Right renal pelvis (tissue), 4 donors: ENCODE measurements at places on chromosomes 2 and 18.

- no peak for DNase-seq
These were observed 2.6 kb downstream of the LPIN1 start for GRCh38 chr2:11748861-11749645.

- peak; percentile 65 for DNase-seq
These were observed 28.4 kb upstream of the PUM2 start for GRCh38 chr2:20378891-20379519.

GRCh38 chr2:23423062-23423872 lies 38.3 kb downstream of the KLHL29 start:
- no peak for DNase-seq

DNA sequence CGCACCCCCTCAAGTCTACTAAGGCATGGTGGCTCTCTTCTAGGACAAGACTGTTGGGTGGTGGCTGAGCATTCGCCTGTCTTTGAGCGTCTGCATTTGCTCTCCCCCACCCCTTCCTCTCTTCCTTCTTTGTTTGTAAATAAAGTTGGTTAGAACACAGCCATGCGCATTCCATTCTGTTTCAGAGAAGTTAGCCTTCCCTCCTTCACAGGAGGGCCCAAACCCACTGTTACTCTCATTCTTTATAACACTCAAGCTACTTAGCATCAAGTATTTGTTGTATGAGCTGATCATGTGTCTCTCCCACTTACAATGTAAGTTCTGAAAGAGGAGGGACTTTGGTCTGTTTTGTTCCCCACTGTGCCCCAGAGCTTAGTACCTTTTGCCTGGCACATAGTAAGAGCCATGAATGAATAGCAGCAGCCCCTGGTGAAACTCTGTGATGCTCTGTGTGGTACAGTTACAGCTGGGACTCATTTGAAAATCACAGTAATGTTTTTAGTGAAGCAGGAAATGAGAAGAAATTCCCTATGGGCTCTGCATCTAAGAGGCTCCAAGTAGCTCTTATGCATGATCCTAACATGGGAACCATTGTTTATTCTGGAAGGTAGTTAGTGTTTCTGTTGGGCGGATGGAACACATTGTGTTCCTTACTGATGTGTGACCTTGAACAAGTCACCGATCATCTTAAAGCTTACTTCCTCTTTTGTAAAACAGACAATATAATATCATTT lies 7.7 kb downstream of the MGAT5 start:
- no peak for DNase-seq

DNA sequence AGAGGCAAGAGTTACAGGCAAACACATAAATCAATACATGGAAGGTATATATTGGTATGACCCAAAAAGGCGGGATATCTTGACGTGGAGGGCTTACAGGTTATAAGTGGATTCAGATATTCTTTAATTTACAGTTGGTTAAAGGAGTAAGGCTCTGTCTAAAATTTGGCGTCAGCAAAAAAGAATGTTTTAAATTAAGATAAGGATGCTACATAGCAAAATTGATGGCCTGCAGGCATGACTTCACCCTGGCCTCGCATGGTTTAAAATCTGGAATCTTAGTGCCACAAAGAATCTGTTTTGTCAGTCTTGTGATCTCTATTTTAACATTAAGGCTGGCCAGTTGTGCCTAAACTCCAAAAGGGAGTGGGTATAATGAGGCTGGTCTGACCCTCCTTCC lies 58.4 kb upstream of the REL start:
- DNase-seq, result no peak
